ENCODE measurements at places on chromosomes 5 and 9.

DNA sequence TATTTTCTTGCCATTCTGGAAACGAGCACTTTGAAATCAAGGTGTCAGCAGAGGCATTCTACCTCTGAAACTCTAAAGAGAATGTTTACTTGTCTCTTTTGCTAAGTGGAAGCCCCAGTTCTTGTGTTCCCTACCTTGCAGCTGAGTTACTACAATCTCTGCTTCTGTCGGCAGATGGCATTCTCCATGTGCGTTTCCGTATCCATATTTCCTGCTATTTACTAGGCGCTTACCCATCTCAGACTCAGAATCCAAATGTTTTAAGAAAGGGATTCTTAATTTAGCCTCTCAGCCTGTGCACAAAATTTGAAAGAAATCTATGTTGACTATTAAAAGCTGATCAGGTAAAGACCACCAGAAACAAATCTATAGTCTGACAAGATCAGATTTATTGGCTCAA is 221.3 kb upstream of the FTMT start:
- DNase-seq: no peak

DNA sequence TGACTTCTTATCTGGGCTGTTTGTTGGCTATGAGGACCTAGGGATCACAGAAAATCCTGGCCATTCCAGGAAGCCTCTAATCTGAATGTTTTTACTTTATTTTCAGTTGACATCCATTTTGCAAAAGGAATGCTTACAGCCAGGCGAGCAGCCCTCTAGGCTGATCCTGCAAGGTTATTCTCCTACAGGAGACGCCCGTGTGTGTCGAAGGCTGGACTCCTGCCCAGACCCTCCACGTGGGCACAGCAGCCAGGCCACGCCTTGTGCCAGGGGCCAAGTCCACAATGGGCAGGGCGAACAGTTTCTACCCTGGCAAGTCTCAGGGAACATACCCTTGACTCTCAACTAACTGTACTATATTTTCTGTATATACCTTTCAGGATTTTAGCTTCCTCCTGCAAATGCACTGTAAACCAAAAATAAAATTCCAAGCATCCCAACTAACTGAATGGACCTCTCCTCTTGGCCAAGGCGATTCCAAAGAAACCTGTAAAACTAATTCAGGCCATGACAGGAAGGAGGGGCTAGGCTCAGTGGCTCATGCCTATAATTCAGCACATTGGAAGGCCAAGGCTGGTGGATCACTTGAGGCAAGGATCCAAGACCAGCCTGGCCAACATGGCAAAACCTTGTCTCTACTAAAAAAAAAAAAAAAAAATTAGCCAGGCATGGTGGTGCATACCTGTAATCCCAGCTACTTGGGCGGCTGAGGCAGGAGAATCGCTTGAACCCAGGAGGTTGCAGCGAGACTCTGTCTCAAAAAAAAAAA is 5.7 kb downstream of the CMBL start:
- DNase-seq: no peak

DNA sequence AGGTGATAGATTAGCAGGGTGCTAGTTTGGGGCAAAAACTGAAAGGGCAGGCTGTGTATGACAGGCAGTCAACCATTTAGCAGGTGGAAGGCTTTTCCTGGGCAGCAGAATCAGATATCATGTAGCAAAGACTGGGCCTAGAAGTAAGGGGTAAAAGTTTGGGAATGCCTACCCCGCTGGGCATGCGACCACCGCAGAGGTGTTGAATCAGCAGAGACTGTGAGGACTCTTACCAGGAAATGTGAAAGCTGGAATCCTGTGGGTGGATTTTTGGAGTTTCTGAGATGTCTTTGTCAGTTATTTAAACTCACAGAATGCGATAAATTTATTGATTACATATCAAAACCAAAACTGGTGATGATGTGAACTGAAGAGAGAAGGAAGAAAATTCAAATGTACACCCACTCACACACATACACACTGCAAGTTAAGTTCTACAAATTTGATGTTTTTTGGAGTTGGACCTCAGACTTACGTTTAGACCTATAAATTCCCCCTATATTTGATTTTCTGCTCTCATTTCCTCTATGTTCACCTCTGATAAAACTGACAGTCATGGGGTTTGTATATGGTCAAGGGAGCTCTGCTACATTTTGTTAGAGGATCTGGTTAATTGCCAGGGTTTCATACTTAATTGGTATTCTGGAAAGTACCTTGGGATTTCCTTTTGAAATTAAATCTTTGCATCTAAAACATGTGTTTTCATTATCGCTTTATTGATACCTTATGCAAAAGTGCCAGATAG is 333.6 kb downstream of the CSNK1G3 start:
- DNase-seq: no peak

DNA sequence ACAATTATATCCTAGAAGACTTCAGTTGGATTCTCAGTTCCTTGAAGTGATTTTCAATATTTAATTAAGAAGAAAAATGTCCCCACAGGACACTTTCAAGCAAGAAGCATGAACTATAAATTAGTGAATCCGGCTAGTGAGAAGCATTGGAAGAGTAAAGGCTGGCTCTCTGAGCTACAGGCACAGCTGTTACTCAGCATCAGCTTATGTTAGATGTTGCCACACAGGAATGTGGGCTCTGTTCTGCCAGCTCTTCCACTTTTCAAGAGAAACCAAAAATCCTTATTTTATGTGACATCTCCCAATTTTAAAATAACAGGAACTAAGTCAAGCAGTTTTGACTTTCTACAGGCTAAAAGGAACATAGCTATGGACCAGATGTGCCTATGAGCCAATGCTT is 14.9 kb downstream of the ZNF474 start:
- no peak for DNase-seq

DNA sequence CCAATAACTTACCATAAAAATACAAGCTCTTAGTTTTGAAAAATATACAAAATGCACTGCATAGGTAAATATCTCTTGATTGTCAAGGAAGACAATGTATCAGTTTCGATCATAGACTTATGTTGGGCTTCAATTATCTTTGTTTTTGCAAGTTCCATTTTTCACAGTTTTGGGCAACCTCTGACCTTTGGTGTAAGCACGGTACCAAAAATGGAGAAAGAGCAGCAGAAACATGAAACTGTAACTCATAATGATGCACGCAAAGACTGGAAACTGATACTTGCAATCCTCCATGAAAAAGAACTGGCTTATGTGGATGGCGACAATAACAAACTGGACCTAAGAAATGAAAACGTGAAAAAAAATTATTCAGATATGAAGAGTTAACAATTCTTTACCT is 54.5 kb upstream of the DEPDC1B start:
- no peak for DNase-seq

DNA sequence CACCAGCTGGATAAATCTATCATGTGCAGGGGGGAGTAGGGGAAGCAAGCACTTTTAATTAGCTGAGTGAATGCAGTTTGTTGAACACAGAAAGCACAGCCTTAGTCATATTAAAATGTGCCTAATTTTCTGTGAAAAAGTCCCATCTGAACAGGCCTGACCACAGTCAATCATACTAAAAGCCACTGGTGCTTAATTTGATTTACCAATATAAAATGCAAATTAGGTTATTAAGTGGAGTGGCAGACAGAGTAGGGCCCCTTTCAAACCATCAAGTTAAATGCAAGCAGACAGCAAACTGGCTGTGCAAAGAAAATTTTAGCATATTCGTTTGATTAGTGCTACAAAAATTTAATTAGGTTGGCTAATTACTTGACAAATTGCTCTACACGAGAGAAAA is 176.1 kb downstream of the ISL1 start:
- no peak for DNase-seq

DNA sequence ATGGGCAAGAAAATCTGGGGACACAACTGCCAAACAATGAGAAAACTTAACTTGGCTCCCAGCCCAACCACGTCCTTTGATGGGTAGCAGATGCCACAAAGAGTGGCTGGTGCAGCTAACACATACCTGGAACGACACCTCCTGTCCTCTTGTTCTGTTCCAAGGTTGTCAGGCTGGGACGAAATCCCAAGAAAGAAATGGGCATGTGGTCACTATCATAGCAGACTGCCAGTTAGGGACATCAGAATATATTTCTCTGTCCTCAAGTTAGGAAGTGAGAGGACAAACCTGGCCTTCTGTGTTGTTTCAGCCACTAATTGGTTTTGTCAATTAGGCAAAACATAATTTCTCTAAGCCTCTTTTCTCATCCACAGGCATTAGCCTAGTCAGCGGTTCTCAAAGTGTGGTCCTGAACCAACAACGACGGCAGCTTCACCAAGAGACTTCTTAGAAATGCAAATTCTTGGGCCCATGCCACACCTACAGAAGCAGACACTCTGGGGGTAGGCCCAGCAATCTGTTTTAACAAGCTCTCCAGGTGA is 63.4 kb downstream of the RAPGEF1 start:
- DNase-seq: no peak

DNA sequence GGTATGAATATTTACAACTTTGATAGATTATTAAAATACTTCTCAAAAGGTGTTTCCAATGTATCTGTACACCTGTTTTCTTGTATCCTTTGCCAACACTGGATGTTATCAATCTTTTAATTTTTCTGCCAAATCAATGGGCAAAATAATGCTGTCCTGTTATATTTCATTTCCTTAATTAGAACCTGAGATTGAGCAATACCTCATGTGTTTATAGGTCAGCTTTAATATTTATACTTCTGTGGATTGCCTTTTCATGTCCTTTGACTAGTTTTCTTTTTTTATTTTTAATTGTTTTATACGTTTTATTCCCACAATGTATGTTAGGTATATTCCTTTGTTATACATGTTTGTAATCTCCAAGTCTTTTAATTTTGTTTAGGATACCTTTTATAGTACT is 77.6 kb downstream of the JAK2 start:
- DNase-seq: no peak

DNA sequence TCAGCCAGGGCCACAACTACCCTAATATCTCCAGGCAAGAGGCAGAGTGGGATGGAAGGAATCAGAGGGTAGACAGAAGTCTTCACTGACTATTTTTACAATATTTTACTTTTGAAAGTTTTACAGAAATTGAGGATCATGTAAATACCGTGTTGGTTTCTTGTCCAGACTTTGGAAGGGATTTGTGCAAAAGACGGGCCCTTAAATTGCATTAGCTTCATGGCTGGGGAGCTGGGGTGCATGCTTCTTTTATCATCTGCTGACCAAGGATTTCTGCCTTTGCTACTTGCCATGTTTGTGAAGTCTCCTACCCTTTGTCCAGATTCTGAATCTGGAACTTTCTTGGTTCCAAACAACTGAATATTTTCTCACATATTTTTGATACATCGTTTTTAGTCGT is 107.7 kb upstream of the GRIN3A start:
- no peak for DNase-seq

DNA sequence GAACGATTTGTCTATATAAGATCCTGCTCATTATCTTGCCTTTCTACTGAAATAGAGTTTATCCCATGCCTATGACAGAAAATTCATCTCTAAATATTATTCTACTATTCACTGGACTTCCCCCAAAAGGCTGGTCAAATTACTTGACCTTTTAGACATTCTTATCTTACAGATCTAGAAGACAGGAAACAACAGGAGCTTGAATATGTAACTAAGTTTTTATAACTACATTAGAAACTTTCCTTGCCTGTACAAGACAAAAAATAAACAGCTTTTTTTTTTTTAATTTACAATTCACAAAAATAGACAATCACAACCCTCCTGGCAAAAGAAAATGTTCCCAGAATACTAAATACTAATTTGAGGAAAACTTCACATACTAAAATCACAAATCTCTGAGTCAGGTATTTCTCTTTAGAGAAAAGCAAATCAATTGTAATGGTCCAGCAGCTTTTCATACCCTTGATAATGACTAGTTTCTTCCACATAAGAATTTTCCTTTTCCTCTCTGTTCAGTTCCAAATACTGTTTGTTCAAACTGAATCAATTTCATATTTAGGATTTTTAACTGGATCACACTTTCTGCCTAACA is 68.6 kb downstream of the MLLT3 start:
- no peak for DNase-seq

DNA sequence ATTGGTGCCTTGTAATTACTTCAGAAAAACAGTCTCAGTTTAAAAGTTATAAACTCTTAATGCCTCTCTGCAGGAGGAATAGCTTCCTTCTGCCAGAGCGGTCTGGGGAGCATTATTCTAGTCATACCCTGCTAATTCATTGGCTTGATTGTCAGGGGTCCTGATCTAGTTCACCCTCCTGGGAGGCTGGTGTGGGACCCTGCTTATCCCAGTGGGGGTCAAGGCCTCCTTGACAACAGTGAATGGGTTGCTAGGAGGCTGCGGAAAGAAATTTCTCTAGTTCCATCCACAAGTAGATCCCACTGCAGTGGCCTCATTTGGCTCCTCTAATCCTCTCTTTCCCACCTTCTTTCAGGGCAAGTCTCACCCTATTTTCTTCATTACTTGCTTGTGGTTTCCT is 105.7 kb downstream of the TMC1 start:
- DNase-seq: no peak

DNA sequence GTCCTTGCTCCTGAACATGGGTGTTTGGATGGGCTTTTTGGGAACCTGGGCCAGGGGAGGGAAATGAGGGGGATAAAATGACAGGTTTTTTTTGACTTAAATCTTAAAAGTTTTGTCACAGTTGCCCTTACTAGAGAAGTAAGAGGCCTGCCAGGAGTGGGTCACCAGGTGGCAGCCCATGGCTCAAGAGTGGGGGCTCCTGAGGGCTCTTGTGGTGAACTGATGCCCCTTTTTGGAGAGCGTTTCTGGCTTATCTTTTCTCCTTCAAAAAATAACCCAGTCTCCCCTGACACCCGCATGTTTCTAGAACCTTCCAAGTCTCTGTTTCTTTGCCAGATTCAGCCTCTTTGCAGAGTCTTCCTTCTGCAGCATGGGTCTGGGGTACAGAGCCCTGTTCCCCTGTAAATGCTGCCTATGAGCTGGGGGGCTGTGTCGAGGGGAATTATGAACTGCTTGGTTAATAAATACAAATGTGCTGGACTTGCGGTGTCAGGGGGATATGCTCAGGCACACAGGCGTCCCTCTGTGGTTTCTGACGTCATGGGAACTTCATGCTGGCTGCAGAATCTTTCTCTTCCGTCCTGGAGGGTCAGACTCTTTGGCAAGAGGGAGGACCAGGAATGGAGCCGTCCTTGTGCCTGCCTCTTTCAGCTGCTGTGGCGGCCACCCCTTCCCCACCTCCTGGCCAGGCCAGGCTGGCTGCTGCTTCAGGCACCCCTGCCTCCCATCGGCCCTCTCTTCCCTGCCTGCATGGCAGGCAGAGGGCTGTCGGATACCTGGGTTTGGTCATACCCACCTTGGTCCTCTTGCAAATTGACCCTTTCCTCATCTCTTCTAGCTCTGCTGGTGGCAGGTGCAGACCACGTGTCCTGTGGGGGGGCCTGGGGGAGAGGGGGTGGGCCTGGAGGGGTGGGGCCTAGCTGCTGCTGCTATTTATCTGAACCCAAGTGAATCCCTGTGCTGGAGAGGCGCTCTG is 30.1 kb downstream of the PTPA start:
- DNase-seq: peak; percentile 84

DNA sequence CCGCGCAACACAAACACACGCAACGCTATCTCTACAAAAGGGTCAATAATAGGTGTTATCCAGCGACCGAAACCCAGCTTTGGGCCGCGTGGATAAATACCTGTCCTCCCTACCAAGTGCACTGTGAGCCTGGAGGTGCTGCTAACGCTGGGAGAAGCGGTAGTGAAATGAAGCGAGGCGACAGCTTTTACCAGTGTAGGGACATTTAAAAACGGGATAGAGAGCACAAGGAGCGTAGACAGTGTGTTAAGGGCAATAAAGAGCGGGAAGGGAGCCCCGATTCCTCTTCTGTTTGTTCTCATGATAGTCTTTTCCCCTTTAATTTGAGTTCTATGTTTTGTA is 421 bp upstream of the DEPDC1B start:
- DNase-seq: peak; percentile 17

- DNase-seq: peak; percentile 28
Observed at GRCh38 chr5:116084287-116084691, 536 bp upstream of the COMMD10 start.

- DNase-seq: no peak
Observed at GRCh38 chr5:135879591-135879990, 16.1 kb downstream of the IL9 start.

GRCh38 chr9:69822116-69822750 is 1.6 kb downstream of the CFAP95 start:
- peak; percentile 78 for DNase-seq

Data from suppressor macrophage (primary cell).